PC-9 (cell line): ENCODE measurements at places on chromosomes 2 and 18. TPM values are rescaled to one million over a fixed set of nuclear protein-coding genes. Genes with fewer than 3 reads are reported as not detected.

PLCD4 gene
- total RNA-seq, result 0.74 and 1.3 TPM in 2 replicates

RTP5 gene
- total RNA-seq, result not detected in 2 replicates

DNA sequence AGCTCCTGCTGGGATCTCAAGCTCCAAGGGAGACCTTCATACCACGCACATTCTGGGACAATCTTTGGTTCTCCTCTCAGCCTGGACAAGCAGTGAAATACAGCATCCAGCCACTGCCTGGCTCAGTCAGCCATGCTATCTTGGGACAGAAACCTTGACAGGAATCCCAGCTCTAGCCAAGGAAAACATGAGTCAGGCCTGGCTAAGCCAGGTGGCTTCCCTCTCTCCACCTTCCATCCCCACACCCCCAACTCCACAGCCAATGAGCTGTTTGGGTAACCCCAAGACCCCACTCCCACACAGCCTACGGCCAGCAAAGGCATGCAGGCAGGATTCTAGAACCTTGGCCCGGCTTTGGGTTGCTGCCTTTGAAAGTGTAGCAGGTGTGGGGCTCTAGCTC is 64.9 kb downstream of the MCFD2 start:
- no peaks in the 10 kb centered on the region for H3K27me3 ChIP-seq
- H3K27ac ChIP-seq, result peak overlapping the region; percentile 45
- H3K4me3 ChIP-seq, result no peak overlapping the region
- no peaks in the 10 kb centered on the region for H3K36me3 ChIP-seq
- DNase-seq, result peak; percentile 67

DNA sequence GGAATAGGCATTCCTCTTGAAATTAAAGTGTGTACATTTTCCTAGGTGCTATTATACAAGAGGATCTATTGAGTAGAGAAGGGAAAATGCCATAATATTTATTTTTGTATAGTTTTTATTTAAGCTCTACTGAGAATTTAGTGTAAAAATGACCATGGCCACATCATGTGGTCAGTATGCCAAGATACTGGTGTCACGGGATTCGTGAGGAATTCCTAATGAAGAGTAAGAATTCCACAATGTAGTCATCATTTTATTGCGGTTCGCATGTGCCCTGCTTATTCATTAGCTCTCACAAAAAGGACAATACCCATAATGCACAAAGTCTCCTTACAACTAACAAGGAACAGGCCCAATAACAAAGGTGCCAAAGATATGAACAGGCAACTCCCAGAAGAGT is 39.3 kb upstream of the PARD3B start:
- H3K27ac ChIP-seq, result no peak overlapping the region
- no peaks in the 10 kb centered on the region for H3K4me1 ChIP-seq
- no peak for DNase-seq
- no peaks in the 10 kb centered on the region for H3K27me3 ChIP-seq
- no peak overlapping the region for H3K4me3 ChIP-seq

DNA sequence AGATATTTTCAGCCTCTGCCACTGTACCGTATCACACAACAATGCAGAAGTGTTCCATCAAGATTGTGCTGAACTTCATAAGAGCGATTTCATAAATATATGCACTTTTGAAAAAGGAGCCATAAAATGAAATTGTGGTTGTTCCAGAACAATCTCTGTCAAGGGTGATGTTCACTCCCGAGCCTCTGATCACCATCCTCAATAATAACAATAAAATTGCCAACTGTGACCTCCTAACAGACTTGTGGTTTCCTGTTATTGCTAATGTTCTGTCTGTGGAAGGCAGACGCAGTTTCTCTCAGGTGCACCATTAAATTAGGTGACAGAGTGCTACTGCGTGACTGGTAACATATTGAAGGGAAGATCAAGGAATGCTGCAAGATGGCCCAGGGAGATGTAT is 383.7 kb downstream of the SOCS6 start:
- H3K36me3 ChIP-seq, result no peaks in the 10 kb centered on the region
- H3K27me3 ChIP-seq, result no peaks in the 10 kb centered on the region
- no peak overlapping the region for H3K27ac ChIP-seq
- DNase-seq, result no peak

- H3K36me3 ChIP-seq, result peaks cover 6% of the 10 kb centered on the region; the same call in 1 of the 2 replicates
- no peak overlapping the region for H3K4me3 ChIP-seq
- H3K27me3 ChIP-seq, result no peaks in the 10 kb centered on the region
- DNase-seq, result no peak
- H3K27ac ChIP-seq, result no peak overlapping the region
These were observed 32.1 kb downstream of the RPRD1A start for GRCh38 chr18:36035253-36035652.
